Activated CD4-positive, CD25-positive, alpha-beta regulatory T cell treated with anti-CD3 and anti-CD28 coated beads, Interleukin-2, amount 50 U/mL, for 24 hours (primary cell): ENCODE measurements at places on chromosomes 16 and 17.
A peak's percentile ranks its signal among the peaks of the same experiment; 100 is the strongest.

DNA sequence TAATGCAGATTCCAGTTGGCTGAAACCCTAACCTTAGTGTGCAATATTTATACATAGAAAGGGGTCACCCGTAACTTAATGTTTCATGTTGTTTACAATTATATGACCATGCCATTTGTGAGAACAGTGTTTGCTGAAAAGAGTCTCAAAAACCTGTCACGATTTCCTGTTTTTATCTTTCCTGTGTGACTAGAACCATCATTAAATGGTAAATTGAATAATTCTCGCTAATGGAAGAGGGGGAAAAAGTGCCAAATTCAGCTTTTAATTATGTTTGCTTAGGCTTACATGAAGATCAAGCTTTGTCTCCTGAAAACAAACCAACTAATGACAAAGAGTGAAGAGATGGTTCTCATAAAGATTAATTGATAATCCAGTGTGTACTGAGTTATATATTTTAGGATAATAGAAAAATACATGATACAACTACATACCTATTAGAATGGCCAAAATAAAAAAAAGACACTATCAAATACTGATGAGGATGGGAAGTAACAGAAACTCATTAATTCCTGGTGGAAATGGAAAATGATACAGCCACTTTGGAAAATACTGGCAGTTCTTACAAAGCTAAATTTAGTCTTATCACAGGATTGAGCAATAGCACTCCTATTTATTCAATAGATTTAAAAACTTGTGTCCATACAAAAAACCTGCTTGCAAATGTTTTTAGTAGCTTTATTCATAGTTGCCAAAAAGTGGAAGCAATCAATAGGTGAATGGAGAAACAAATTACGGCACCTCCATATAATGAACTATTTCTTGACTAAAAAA is 141.7 kb downstream of the CDK5R1 start:
- no peak for ATAC-seq

DNA sequence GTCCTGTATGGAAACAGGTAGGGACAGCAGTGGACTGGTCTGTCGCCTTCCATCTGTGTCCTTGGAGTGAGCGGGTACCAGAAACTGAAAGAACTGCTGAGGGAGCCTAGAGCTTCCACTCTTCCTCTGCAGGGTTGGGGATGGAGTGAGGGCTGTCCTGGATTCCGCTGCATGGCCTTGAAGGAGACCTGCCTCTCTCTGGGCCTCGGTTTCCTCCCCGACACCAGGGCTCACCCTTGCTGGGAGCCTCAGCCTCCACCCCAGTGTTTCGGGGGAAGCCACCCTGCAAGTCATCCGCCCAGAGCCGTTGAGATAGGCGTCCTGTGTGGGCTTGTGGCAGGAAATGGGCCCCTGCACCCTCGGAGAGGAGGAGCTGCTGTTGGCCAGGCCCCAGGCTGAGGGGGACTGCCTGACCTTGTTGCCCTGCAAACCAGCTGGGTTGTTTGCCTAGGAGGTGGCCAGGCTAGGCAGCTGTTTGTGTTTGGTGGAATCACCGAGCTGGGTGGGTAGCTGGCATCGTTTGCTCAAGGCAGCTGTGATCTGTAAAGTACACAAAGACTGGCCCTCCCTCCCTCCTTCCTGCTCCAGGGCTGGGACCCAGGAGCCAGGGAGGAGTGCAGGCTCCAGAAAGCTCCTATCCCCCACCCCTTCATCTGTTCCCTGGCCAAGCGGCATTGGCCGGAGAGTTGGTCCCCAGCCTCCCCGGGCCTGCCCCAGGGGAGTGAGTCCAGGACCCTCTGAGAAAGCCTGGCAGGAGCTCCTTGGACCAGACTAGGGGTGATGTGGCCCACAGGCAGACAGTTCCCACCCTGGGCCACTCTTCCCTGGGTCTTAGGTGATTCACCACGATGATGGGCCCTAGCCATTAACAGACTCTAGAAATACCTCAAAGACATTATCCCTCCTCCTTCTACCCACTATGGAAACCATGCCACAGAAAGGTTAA is 1.3 kb downstream of the RAB37 start:
- peak; percentile 77 for ATAC-seq

DNA sequence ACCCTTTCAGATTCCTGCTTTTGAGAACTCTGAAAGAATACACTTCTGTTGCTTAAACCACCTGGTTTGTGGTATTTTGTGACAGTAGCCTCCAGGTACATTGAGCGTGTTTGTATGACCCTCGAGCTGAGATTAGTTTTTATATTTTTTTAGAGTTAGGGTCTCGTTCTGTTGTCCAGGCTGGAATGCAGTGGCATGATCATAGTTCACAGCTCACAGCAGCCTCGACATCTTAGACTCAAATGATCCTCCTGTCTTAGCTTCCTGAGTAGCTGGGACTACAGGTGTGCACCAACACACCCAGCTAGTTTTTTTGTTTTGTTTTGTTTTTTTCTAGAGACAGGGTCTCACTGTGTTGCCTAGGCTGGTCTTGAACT is 4.5 kb upstream of the ITPRIPL2 start:
- ATAC-seq: no peak

DNA sequence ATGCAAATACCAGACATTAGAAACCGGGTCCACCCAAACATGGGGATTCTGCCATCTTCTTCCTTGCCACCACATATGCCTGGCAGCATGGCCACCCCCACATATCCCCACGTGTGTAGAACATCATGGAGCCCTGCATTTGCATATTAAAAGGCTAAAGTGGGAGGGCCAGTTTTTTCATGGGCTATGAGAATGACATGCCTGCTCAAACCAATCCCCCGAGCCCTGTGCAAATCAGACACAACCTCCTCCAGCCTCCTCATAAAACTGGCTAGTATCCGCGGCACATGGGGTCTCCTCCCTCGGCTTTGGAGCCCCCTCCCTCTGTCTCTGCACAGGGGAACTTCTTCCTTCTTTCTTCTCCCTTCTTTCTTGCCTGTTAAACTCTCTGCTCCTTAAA is 174.9 kb upstream of the WSCD1 start:
- ATAC-seq: no peak

- ATAC-seq: no peak
Observed at GRCh38 chr17:75273977-75274708, 3.1 kb upstream of the MIF4GD start.

DNA sequence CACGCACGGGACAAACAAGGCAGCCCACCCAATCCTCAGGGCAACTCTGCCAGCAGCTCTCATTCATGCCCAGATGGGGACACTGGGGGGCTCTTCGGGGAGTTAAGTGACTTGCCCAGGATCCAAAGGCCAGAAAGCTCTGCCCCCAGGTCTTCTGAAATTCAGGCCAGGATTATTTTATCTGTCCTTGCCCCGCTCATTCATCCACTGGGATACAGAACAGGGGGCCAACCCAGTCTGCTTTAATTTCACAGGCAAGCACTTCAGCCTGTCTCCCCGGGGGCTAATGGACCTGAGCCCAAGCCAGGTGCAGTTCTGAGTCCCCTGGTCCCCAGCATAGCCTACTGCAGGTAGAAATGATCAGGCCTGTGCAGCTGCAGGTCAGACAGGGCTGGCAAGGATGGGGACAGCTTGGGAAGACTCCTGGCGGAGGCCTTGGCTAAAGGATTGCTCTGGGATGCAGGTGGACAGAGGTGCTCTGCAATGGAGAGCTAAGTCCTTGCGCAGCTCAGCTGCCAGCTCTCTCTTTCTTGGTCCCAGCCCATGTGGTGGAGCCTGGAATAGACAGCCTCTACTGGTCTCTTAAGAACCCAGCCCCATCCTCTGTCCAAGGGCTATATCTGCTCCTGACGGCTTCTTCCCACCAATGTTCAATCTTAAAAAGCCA is 766 bp upstream of the B3GNT9 start:
- no peak for ATAC-seq

- no peak for ATAC-seq
Observed at GRCh38 chr17:57317079-57317478, 60.8 kb downstream of the MSI2 start.

DNA sequence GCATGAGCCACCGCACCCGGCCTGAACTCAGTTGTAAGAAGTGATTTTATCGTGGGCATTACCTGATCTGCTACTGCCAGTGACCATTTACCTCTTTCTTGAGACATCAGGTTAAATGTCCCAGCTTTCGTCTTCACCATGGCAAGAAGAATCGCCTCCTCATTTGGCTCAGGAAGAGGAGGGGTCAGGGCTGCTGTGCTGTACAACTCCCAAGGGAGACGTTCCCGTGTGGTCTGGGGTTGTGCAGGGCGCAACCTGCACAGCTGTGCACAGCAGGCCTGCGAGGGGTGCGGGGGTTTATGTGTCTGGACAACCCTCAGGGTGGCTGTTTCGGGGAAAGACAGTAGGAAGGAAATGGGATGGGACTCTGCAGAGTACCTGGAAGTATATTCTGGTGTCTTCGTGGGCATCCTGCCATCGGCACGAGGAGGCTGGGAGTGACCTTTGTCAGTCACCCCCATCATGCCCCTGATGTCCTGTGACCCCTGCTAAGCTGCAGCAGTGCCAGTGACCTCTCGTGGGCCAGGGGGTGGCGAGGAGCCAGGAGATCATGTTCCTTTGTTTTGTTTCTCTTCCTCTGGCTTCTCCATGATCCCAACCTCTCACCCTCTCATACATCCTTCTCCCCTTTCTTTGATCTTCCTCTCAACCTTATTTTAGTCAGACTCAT is 27.3 kb downstream of the CIBAR2 start:
- ATAC-seq: no peak

GRCh38 chr16:88619859-88620815 is 18.2 kb upstream of the IL17C start:
- ATAC-seq: peak; percentile 86

GRCh38 chr17:77494664-77495435 is 354.1 kb downstream of the SEC14L1 start:
- peak; percentile 78 for ATAC-seq

DNA sequence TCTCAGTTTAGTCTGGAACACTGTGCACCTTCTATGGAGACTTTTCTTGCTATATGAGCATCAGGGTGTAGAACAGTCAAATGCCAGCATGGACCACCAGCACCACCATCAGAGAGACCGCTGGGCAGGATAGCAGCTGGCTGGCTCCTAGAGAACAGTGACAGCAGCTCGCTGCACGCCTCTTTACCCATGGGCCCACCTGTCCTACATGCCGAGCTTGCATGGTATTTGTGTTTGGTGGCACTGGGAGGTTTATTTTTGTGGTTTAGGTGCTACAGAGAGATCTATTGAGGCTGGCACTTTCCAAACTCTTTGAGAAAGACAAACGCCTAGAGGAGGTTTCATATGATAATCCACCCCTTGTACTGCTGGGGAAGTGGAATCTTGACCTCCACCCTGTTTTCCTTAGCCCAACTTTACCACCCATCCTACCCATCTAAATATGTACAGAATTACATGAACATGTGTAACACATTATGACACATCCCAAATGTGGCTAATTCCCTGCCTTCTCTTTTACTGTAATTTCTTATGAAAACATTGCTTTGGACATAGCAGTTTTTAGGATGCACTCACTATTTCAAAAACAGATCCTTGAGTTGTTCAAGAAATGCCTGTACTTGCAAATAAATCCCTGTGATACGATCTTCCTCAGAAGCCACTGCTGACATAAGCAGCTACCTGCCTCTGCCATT is 46.3 kb downstream of the COG7 start:
- no peak for ATAC-seq

DNA sequence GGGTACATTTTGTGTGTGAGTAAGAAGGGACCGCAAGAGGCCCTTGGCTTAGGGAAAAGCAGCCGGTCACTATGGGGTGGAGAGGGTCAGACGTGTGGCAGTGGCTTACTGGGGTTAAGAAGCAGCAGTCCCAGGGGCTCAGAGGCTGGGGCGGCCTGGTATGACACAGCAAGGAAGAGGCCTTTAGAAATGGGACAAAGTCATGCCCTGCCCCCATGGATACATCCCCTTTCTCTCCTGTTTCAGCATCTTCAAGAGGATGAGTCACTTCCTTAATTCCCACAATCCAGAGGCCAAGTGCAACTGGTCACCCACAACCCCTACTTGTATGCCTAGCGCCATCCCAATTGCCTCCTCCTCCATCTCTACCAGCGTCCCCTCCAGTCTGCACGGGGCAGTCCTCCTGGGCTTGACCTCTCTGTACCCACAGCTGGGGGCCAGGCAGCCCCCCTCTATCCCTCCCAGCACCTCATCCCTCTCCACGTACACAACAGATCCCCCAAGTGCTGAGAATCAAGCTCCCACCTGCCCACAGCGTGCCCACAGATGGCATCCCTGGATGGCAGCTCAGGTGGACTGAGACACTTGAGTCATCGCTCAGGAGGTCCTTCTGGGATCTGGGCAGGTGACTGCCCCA is 6.9 kb upstream of the EFTUD2 start:
- no peak for ATAC-seq

DNA sequence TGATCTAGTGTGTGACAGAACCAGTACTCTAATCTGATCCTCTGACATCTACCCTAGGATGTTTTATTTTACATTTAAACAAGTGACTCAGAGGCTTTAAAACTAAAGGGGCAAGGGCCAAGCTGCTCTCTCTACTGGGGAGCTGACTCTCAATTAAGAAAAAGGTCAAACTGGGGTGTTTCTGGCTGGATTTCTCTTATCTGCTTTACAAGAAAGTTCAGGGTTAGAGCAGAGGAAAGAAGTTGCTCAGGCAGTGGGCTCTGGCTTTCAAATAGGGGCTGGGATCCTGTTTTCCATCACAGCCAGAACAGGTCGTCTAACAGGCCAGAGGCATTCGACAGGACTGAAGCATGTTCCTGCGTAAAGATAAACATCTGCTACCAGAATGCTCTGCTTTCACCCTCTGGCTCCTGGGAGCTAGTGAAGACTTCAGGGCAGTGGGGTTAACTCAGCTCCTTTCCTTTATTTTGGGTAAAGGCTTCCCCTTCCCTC is 8.5 kb downstream of the MMP28 start:
- ATAC-seq: no peak
